ENCODE measurements at places on chromosomes 2 and 18.

DNA sequence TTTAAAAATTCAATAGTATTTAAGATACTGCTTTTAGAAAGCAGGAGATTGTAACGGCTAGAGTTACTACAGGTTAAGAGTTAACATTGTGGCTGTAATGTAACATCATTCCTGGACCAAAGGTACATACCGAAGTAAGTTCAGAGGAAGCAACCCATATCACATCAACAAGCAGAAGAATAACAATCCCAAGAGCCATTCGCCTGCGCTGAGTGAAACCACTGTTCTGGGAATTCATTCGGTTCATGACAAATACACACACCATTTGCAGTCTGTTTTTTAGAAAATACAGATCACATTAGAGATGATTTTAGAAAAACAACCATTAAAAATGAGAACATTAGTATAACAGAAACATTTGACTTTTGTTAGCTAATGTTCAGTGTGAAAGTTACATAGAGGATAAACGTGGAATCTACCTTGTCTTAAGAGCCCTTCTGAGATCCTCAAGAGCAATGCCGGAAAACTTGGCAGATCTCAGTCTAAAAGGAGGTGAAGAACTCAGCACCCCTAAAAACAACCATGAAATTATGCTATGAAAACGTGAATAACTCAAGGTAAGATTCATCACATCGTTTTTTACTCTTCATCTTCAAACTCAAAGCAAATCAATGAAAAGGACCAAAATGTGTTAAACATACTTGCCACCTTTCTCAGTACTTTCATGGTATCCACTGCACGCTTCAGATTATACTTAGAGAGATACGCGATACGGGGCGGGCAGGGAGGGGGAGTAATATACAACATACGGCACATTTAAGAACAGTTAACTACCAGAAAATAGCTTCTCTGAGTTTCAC lies 1.2 kb downstream of the SLC35F5 start:
- DNase-seq: peak; percentile 8

DNA sequence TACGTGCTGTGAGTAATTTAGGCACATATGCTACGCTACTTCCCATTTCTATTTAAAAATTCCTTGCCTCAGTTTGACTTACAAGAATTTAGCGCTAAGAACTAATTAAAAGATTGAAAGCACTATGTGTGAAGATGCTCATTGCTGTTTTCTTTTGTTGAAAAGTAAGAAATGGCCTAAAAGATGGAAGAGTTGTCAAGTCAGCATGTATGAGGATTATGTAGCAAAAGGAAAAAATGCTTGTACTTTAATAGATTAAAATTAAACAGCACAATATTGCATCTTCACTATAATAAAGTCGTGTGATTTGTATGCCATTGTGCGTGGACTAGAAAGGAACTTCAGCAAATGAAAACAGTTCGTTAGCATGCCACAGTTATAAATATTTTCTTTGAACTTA lies 77.0 kb downstream of the COX7A2L start:
- DNase-seq: no peak

- no peak for DNase-seq
These were observed 89.5 kb downstream of the SLC4A10 start for GRCh38 chr2:161713706-161714105.

- DNase-seq: no peak
These were observed 109.1 kb downstream of the CDK15 start for GRCh38 chr2:201915446-201915845.

DNA sequence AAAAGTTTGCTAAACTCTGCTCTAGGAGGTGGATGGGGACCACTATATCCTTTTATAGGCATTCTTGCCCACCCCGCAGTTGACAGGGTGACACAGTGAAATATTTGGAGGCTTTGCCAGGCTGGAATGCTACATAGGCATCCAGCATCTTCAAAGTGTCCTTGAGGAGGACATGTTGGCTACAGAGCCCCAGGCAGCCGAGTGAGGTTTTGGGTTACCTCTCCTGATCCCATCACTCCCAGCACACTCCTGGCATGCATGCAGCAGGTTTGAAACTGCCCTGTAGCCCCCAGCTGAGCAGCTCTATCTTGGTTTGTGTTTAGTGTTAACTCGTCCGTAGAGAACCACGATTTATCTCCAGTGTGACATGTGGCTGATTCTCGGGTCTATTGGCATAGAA lies 7.3 kb downstream of the FOSL2 start:
- no peak for DNase-seq

- no peak for DNase-seq
These were observed 23.8 kb downstream of the ADRA2B start for GRCh38 chr2:96092573-96092877.

GRCh38 chr2:12178289-12179080 lies 432.1 kb downstream of the LPIN1 start:
- no peak for DNase-seq

DNA sequence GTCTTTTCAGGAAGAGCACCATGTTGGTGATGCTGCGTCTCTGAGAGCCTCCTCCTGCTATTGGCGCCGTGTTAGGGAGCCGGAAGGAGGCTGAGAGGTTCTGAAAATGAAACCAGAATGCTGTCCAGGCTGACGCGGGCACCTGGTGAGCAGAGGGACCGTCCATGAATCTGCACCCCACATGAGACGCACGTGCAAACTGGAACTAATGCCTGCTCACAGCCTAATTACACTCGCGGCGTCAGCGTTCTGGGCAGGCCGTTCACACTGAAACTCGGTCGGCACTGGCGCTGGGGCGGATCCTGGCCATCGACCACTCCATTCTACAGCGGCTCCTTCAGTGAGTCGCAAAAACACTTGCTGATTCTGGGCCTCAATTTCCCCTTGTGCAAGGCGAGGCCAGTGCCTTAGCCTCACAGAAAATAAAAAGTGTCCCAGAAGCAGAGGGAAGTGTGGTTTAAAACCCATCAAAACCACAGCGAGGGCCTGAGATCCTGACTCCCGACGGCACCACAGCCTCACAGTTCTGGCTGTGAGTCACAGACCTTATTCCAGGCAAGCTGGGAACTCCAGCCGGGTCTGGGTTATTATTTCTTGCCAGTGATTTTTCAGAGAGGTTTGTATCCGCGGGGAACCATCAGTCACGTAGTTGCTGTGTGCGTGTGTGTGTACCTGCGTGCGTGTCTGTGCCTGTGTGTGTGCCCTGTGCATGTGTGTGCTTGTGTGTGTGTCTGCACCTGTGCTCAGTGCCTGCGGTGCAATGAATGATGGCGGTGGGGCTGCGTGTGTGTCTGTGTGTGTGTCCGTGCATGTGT lies 49.1 kb upstream of the CTDP1 start:
- no peak for DNase-seq

GRCh38 chr2:107687073-107687472 lies 139.6 kb upstream of the RGPD4 start:
- no peak for DNase-seq

DNA sequence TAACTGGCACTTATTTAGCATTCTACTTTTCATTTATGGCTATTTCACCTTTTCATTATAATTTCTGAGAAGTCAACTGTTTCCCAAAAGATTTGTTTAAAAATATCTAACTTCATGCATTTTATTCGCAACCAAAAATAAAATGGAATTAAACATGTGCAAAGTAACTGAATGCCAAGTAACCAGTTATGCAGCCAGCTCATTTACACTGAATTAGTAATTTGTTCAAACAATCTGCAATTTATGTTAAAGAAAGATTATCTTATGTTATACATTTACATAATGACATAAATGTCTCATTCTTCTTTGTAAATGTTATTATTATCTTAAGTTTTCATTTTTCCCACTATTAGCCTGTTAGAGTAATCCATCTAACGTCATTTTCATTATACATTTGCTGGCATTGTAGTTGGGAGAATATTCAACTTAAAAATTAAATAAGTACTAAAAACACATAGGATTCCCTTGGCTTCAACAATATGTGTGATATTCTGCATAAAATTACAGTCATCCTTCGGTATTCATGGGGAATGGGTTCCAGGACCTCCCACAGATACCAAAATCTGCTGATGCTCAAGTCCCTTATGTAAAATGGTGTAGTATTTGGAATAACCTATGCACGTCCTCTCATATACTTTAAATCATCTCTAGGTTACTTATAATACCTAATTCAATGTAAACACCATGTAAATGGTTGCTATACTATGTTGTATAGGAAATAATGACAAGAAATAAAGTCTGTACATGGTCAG lies 43.7 kb upstream of the STAM2 start:
- DNase-seq: no peak

GRCh38 chr2:167844714-167845530 lies 402.5 kb downstream of the STK39 start:
- DNase-seq: no peak

GRCh38 chr2:147718831-147719230 lies 126.0 kb upstream of the ACVR2A start:
- DNase-seq: no peak

GRCh38 chr2:56682397-56682760 lies 498.6 kb downstream of the CCDC85A start:
- DNase-seq: no peak

GRCh38 chr2:54308782-54309181 lies 52.8 kb upstream of the TSPYL6 start:
- DNase-seq: no peak

DNA sequence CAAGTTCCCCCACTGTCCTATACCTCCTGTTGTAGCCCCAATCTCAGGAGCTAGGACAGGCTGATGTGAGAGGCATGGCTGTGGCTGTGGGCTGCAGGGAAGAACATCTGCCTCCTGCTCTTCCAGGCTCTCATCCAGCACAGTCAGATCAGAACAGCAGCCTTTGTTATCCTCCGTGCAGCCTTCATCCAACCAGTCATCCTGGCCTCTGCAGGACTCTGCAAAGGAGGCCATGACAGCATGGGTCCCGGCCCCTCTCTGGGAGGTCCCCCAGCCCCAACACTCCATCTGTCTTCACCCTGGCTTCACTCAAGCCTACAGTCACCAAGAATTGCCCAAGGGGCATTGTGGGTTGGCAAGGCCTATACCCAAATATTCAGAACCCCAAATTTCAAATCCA lies 223.2 kb upstream of the COPS8 start:
- DNase-seq: no peak

DNA sequence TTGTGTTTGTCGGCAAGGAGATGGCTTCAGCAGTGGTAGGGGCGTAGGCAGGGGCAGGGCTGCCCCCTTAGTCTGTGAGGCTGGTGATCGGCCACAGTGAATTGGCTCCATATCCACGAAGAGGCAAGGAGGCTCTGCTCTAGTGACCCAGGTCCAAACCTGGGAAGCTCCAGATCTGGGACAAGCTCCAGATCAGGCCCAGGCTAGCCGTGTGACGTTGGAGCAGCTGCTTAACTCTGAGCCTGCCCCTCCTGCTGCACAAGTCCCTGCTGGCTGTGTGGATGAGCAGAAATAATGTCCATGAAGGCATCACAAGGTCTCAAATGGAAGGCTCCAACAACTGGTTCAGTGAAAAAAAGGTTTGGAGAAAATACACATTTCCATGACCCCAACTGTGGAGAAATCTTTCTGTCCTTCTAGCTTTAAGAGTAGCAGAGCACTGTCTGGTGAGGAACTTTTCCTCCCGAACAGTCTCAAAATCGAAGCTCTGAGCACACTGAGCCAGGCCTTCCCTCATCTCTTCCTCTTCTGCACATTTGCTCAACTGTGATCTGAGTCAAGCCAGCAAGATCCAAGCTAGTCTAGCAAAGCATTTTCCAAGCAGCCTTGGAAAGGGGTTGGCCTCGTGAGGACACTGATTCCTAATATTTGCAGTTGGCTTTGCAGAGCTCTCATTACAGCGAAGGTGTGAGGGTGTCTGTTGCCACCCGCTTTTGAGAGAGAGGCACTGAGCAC lies 67.0 kb upstream of the TCF7L1 start:
- DNase-seq: no peak
